ENCODE measurements at places on chromosomes 5 and 9.

GRCh38 chr5:75387806-75388205, 50.8 kb downstream of the HMGCR start:
- no peak for DNase-seq

DNA sequence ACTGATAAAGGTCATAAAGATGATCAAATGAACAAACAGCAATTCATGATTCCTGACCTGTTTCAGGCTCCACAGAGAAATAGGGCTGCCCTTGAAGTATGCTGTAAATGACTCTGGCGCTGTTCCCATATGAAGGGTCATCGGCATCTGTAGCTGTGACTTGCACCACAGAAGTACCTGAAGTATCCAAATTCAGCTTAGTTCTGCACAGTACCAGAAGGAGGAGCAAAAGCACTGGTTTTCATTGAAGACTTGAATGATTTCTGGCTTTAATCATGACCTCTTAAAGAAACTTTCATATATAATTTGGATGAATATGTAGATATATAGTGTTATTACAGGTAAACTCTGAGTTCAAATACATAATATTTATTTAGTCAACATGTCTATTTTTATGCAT, 109.1 kb downstream of the CDH10 start:
- DNase-seq: no peak

DNA sequence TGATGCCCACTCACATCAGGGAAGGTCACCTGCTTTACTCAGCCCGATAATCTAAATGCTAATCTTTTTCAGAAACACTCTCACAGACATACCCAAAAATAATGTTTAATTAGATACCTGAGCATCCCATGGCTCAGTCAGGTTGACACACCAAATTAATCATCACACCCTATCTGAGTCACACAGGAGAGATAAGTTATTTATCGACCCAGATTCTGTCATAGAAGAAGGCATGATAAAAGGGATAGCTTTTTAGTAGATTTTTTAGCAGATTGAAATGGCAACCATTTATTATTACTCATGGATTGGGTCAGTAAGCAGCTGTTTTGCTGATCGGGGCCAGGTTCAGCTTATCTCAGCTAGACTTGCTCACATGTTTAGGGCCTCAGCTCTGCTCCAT, 97.8 kb upstream of the TYRP1 start:
- no peak for DNase-seq

GRCh38 chr9:127182901-127183746, 60.7 kb upstream of the ANGPTL2 start:
- DNase-seq: no peak

GRCh38 chr9:124105266-124105665, 93.7 kb downstream of the LHX2 start:
- no peak for DNase-seq

- no peak for DNase-seq
Measured at GRCh38 chr5:132277256-132277655, 16.9 kb upstream of the SLC22A4 start.

DNA sequence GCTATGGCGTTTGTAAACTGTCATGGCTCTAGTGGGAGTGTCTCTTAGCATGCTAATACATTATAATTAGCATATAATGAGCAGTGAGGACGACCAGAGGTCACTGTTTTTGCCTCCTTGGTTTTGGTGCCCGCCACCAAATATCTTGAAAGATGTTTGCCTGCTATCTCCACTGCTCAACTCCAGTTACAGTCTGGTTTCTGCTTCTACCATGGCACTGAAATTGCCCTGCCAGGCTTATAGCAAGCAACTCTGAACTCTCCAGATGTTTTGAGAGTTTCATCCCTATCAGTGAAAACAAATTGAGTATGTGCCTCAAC, 122.1 kb upstream of the SPRY4 start:
- no peak for DNase-seq

- DNase-seq: peak; percentile 16
Measured at GRCh38 chr9:136409557-136410455, 608 bp downstream of the ENTR1 start.

DNA sequence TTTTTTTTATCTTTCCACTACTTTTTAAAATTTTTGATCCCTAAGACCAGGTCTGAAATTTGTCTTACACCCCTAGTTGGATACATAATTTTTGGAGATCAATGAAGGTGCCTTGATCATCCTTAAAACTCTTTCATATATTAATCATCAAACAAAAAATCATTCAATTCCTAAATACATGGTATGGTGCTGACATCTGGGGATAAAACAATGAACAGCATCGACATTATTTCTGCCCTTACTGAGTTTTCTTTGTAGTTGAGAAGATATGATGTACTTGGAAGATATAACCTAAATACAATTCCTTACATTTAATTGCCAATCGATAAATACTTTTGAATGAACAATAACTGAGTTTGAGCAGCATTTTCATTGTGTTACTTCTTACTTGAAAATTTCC, 18.3 kb downstream of the SPINK9 start:
- no peak for DNase-seq

GRCh38 chr9:113598883-113599282, 135.4 kb downstream of the RGS3 start:
- no peak for DNase-seq

DNA sequence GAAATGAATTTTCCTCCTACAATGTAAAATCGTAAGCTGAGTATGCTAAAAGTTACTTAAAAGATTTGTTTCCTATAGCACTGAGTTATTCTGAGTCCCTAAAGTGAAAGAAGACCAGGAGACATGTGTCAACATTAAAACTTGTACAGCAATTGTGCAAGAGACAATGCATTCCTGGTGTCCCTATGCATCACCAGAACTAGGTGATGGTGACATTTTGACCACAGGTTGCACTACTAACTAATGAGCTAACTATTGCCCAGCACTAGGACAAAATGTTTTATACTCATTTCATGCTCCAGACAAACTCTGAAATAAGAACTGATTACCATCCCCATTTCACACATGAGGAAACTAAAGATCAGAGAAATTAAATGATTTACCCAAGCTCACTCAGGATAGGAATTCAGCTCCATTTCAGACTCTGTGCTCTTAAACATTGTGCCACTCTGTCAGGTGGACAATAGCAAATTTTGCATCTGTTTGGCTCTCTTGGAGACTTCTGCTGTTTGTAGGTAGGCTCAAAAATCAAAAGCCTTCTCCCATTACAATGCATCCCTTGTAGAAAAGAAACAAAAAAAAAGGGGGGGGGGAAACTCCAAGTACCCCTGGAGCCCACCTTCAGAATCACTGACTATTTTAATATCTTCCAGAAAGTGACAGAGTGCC, 269.2 kb downstream of the ACTL7B start:
- no peak for DNase-seq

DNA sequence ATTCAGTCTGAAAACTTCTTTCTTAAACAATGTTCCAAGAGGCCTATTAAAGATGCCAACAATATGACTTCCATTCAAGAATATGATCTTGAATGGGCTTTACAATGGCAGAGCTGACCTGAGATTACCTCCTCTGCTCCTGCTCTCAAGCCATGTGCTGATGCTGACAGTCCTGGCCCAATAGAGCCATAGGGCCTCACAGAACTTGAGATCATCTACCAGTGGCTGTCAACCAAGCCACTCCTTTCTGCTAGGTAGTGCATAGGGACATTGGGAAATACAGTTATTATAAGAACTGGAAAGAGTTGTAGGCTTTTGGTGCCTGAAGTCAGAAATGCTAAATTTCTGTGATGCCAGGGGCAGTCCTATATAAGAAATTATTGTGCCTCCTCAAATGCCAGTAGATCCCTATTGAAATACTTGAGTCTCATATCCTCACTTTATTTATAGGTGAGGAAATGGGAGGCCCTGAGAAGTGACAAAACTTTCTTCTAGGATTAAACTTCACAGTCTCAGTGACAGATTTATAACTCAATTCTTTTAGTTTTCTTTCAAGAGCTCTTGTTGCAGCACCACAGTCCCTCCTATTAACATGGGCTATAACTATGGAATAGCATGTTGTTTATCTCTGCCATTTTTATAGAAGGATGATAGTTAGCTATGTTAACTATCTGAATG, 10.9 kb downstream of the GHR start:
- DNase-seq: no peak

DNA sequence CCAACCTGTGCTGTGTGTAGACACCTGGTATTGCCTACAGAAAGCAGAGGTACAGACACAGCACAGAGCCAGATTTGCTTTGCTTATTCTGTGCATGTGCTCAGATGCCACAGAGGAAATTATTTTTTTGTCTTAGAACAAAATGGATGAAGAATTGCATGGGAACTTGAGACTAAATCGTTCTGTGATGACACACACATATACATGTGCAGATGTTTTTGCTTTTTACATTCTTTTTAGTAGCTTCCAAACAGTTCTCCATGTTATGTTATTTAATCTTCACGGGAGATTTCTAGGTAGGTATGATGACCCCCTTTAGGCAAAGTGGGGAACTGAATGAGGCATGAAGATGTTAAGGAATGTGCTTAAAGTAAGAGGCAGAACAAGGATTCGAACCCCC, 221.5 kb upstream of the PANK3 start:
- no peak for DNase-seq

GRCh38 chr5:153399595-153399994, 90.9 kb upstream of the GRIA1 start:
- no peak for DNase-seq

- DNase-seq: no peak
Measured at GRCh38 chr5:149672701-149673476, 57.2 kb upstream of the PPARGC1B start.

DNA sequence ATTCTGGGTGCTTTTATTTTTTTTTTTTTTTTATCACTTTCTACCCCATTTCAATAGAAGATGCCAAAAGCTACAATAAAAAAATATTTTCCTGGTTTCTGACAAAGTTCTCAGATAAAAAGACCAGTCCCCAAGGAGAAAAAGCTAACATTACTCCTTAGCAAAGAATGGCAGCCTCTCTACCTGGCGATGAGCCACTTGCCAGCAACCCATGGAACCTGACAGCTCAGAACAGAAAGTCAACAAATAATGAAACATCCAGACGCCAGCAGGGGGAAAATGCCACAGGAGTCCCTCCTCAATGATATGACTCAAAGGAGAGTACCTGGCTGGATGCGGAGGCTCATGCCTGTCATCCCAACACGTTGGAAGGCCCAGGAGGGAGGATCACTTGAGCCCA, 123.2 kb downstream of the MYO10 start:
- DNase-seq: no peak

GRCh38 chr5:119996128-119996527, 366.8 kb downstream of the FAM170A start:
- no peak for DNase-seq

DNA sequence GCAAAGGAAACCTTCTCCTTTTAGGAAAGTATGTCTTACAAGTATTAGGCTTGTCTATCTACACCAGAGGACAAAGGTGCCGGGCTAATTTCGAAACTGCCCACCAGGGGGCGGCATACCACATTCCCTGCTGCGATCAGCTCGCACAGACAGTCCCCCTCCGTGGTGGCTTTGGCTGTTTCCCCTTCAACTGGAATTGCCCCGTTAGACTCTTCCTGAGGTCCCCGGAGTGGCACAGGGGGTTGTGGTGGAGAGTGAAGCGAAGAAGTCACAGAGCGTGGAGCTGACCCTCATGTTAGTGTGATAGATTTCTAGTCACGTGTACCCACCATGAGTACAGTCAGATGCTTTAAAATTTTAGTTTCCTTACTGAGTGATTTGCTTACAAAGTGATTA, 17.5 kb downstream of the PTTG1 start:
- DNase-seq: peak; percentile 87

DNA sequence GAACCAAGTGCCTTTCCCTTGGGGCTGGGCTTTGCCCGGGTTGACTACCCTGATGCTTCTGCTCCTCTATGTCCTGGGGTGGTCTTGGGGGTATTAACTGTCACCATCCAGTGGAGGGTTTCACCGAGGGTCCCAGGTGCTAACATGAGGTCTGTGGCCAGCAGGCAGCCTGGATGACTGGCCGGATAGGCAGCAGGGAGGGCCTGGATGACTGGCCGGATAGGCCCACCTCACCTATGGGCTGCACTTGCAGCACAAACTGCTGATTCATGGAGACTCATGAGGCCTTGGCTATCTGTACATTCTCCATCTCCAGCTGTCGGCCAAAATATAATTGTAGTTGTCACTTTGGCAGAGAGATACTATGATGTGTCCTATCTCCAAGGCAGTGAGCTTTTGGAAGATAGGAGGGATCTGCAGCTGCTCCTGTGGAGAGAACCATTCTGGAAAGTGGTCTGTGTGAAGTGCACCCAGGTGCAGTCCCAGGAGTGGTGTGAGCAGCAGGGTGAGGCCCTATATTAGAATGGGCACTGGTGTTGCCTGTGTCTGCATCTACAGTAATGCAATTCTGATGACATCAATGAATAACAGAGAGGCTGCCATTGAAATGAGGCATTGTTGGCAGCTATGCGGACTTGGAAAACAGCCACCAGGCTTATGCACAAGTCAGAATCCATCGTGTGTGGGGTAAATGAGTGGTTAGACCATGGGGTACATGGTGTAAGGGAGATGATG, 26.3 kb upstream of the CDKN2AIPNL start:
- DNase-seq: no peak

DNA sequence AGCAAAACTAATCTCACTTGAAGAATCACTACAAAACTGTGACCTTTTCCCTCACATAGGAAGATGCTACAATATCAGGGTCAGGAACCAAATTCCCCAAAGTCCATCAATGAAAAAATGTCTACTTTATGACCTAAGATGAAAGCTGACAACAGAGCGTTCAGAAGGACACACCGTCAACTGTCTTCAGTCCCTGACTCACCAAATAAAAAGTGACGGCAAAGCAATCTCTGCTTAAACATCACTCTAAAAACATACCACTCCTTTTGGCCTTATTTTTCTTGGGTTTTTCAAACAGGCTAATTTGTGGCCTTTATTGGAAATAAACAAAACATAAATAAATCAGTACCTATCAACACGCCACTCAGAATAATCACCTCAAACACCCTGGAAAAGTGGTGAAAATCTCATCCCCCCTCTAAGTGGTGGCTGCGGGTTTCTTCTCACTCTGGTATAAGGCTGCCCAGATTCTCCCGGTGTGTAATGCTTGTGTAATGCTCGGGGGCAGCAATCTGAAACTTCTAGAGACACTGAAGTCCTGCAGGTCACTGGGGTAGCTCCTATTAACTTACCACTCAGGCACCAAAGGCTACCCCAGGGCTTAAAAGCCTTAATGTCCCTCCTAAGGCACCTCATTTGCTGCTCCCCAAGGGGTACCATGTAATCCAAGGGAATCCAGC, 29.5 kb downstream of the SEMA4D start:
- no peak for DNase-seq

DNA sequence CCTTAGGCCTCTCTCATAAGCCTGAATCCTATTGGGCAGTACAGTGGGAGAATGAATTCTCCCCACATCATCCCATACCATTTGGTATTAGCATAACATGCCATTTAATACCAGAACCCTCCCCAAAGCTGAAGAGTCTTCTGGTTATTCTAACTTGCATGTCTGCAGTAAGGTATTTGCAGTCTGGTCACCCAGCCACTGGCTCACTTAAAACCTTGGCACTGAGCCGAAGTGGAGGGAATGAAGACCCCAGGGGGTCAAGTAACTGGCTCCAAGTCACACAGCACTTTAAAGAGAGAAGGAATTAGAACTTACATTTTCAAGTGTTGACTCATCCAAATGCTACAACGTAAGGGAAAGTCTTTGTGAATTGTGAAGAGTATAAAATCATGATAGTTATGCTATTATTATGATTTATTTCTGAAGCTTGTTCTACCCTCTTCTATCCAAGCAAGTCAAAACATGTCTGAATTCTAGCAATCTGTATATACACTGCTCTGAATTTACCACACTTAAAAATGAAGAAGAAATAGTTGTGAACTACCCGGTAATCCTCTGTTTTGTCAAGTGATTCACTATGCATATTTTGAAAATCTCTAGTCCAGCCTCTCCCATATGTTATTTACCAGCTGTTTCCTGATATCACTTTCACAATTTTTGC, 28.5 kb downstream of the GLRA1 start:
- DNase-seq: no peak

GRCh38 chr9:29285818-29286217, 1712.5 kb upstream of the C9orf72 start:
- DNase-seq: no peak
